ENCODE measurements at places on chromosomes 4 and X.

DNA sequence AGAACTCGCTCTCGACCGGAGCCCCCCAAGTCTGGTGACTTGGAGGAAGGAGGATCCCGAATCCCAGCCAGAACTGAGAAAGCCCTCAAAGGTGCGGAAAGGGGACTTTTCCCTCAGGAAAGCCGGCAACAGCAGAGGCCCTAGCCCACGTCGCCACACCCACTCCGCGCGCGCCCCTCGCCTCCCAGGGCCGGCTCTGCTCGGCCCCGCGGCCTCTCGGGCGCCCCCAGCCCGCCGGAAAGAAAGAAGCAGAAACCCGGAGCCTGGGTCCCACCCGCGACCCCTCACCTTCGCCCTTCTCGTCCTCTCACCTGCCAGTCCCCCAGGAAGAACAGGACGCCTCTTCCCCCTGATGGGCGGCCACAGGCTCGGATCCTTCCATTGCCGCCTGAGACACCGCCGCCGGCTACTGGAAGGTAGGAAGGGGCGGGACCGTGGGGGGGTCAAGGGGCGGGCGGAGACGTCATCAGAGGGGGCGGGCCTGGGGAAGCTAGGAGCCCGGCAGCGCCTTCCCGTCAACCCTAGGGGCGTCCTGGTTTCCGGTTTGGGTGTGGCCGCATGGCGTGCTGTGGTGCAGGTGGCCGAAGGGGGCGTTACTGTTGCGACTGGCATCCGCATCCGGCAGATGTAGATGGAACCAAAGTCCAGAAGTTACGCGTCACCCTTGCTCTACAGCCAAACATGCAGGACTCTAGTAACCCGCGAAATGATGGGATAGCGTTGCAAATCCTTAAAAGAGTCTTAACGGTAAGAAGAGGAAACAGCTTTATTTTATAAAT lies at the start of gene UBA6:
Gene UBA6 (minus strand): TSS at position 418 of the 779 bp plus-strand sequence. CDS start 36 bp downstream, at position 382.
- peak; percentile 95 for DNase-seq

DNA sequence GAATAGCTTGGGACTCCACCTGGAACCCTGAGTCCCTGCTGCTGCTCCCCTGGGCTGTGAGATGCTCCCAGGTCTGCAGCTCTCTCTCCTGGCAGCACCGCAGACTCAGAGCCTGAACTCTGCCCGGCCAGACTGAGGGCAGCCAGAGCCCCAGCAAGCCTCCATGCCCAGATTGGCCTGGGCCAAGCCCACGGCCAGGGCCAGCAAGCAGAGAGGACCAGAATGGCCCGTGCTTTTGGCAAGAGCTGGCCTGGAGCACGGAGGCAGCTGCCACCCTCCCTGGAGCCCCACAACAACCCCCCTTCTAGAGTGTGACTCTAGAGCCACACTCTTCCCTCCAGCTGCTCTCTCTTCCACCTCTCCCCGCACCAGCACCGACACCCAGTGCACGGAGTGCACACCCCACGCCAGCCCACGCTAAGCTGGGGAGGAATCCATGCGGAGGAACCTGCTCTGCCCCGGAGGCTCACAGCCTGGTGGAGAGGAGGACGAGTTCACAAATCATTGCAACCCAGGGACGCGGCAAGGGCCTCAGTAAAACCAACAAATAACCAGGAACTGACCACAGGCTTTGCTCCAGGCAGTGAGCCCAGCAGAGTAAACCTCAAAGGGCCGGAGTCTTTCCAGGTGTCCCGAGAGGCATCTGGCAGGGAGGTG lies 110.3 kb downstream of the HMX1 start:
- peak; percentile 43 for DNase-seq

DNA sequence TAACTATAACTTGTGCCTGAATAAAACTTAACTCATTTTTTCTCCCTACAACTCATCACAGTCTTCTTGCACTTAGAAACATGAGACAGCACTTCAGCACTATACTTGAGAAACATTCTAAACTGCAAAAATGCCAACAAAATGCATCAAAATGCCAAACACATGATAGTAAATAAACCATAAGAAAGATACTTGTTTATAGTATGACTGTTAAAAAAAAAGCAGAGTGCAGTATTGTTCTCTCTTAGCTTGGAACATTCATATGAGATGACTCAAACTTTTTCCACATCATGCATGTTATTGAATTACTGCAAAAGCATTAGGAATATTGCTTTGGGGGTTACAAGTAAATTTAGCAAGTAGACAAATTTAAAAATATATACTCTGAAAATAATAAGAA lies 135.7 kb upstream of the ANXA10 start:
- no peak for DNase-seq

GRCh38 chr4:6727081-6727942 lies 11.3 kb downstream of the BLOC1S4 start:
- peak; percentile 89 for DNase-seq

- no peak for DNase-seq
These were observed 86.2 kb downstream of the MTMR1 start for GRCh38 chrX:150779385-150779784.

Data from retina (tissue), 1 donor.